ENCODE measurements at places on chromosomes 3 and 15.

DNA sequence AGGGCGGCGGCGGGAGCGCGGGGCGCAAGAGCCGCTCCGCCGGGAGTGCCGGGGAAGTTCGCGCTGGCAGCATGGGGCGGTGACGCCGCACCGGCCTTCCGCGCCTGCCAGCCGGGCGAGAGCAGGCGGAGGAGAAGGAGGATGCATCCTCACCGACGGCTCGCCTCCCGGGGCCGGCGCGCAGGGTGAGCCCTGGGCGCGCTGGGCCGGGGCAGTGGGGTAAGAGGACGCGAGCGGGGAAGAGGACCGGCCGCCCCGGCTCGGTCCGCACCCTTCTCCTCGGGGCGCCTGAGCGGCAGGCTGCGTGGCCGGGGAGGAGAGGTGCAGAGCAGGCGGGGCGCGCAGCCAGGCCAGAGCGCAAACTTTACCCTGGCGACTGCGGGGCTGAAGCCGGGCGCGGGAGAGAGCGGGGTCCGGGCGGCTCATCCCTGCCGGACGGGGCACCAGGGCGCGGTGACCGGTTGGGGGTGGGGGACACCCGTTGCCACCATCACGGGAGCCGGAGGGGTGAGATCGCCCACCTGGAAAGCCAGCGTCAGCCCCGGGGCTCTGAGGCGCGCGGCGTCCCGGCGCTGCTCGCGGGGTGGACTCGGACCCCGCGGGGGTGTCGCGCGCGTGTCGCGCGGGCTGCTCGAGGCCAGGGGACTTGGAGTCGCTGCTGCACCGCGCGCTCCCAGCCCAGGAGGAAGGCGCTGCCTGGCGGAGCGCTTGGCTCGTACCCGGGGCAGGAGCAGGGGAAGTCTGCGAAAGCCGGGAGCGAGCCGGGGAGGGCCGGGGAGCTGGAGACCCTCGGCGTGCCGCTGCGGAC is 542 bp downstream of the GABRA5 start:
- no peak for DNase-seq

DNA sequence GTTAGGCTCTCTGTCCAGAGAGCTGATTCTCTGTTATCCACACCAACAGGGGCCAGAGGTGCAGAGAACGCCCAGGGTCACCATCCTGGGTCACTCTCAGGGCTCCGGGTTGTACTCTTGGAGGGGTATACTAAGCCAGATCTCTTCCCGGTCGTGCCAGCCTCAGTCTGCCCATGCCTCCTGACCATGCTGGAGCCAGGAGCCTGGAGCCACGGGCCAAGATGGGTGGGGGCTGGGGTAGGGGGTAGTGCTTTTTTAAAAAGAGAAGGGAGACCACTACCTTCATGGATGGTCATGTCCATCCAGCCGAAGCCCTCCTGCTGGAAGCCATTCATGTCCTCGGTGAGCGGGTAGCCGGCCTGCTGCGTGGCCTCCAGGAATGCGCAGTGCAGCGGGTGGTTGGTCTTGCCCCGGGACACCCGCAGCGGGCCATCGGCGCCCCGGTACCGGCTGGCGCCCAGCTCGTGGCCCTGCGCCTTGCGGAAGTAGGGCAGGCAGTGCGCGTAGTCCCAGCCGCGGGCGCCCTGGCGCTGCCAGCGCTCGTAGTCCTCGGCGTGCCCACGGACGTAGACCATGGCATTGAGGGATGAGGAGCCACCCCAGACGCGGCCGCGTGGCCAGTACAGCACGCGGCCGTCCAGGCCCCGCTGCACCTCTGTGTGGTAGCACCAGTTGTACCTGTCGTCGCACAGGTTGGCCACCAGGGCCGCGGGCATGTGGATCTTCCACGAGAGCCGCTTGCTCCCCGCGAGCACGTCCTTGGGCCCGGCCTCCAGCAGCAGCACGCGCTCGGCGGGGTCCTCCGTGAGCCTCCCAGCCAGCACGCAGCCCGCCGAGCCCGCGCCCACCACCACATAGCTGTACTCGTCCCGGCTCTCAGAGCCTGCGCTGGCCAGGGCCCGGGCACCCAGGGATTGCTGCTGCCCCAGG is 22.9 kb downstream of the CHDH start:
- DNase-seq, result no peak

DNA sequence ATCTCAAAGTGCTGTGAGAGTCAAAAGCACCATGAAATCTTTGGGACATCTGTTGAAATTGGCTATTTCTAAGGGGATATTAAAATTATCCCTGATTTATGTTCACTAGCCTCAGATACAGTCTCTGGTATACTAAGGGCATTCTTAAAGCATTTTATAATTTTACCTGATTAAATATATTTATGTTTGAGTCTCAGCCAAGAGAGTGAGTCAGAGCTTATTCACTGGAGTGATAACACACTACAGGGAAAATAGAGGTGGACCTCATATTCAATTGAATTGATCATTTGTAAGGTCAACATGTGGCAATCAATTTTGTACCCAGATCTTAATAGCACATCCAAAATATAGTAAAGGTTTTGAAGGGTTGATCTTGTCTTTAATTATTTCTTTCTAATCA is 733.6 kb downstream of the EPHA3 start:
- DNase-seq, result no peak

GRCh38 chr3:45864760-45865519 is 21.4 kb upstream of the CCR9 start:
- no peak for DNase-seq

- peak; percentile 97 for DNase-seq
Observed at GRCh38 chr3:122415762-122416654, at the start of gene WDR5B. Gene WDR5B (minus strand): TSS chr3:122416062. CDS start chr3:122415528, 534 bp downstream.

GRCh38 chr15:101368086-101368780 is 73.2 kb upstream of the SNRPA1 start:
- DNase-seq, result no peak

DNA sequence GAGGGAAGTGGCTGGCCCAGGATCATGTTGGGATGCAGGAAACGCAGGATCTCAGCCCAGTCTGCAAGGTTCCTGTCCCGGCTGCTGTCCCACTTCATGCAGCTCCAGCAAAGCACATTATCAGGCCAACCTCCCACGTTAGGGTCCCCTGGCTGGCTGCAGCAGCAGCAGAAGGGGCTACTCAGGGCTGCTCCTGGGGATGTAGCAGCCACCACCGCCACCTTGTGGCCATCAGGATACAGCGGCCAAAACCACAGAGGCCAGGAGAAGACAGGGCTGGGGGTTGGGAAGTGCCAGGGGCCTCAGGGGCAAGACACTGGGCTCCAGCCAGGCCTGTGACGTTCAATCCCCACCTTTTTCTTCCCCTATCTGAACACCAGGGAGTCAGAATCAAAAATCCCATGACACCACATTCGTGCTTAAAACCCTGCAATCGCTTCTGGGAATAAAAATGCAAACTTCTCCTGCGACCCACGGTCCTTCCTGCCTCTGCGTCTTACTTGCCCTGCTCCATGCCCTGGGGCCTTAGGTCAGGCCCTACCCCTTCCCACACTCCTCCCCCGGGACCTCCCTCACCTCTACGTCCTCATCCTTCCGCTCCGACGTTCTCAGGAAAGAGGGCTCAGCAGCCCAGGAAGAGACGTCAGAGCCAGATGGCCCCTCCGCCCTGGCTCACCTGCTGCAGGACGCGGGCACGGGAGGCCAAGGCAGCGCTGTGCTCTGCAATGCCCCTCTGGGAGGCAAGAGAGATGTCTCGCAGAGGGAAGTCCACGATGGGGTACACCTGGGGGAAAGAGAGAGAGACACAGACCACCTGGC is 21.5 kb downstream of the SSUH2 start:
- peak; percentile 20 for DNase-seq

DNA sequence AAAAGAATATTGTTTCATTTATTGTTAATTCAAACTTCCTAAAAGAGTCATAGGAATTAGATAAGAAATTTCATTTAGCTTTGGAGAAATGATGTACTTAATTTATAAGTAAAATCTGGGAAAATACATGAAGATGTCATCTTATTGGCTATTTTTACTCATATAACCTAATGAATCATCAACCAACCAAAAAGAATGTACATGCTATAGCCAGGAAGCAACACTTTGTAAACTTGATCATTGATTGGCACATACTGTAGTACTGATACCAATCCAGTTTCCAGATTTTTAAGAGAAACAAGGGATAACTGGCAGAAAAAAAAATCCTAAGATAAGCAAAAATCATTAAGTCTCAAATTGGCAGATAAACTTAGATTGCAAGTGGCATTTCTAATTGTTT is 207.9 kb upstream of the CDIN1 start:
- DNase-seq, result no peak

DNA sequence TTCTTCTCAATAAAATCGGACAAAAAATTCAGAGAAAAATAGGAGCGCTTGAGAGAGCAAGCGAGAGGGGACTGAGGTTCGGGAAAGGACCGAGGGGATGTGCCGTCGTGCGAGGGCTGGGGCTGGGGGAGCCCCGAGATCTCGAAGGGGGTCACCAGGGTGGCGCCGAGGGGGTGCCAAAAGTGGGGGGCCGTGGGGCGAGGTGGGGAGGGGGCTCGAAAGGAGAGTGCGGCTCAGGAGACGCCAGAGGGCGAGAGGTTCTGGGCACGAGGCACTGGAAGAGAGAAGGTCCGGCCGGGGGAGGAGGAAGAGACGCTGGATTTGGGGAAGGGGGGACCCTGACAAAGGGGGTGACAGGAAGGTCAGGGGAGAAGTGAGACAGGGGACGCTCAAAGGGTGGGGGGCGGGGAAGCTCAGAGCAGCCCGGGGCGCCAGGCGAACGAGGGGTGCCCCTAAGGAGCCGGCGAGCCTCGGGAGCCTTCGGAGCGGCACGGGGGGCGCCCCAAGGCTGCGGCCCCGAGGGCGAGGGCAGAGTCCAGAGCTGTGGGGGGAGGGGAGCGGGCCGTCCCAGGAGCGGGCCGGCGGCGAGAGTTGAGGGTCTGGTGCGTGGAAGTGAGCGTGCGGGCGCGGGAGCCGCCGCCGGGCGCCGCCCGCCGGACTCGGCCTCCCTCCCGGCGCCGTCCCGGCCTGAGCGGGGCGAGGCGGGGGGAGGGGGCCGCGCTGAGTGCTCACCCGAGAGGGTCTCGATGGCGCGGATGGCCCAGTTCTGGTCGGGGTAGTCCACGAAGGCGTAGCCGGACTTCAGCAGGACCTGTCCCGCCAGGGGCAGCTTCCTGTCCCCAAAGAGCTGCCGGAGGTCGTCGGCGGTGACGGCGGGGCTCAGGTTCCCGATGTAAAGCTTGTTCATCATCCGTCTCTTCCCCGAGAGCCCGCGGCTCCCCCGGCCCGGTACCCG is 514 bp downstream of the IGF2BP2 start:
- no peak for DNase-seq

DNA sequence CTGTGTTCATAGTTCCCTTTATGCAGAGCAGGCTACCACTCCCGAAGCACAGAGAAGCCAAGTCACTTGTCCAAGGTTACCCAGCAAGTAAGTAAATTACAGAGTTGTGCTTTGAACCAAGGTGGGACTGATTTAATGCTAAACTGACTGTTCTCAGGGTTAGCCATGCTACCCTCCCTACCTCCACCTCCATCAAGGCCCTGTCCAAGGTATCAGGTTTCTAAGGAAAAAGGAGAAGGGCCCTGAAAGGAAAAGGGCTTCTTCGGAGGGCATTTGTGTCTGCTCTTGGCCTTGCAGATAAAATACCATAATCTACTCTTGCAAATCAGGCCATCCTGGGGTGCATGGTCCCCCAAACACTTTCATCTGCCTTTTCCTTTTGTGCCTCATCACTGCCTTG is 288.1 kb upstream of the LRRFIP2 start:
- DNase-seq, result no peak

Measured in effector memory CD8-positive, alpha-beta T cell (primary cell).